Effector CD8-positive, alpha-beta T cell (primary cell): ENCODE measurements at places on chromosomes 2 and 18.

GRCh38 chr18:10249801-10250200 is 204.6 kb upstream of the APCDD1 start:
- DNase-seq = no peak

DNA sequence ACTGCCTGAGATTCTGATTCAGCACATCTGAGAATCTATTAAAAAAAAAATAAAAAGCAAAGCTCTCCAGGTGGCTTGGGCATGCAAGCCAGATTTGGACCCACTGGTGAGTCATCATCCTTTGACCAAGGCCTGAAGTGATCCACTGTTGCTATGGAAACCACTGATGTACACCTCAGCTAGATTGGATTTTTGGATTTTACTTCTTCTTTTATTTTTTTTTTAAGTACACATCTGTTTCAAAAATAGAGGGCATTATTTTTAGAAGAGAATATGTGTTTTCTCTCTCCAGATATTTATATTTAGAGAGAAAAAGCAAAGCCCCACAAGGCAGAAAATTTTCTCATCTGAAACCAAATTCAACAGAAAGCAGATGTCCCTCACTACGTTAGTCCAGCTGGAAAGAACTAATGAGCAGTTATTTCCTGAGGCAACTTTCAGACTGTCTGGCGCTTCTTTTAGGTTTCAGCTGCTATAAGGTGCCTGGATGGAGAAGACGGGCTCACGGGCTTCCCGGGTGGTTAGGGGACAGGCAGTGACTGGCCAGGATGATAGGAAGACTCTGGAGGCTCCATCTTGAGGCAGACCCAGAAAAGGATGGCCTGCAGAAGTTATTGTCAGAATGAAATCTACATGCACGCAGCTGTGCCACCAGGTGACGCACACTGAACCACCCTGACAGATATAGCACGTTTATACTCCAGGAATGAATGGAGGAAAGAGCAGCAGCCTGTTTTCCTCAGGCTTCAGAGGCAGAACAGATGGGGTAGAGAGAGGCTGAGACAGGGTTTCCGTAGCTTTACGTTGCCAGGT is 50.5 kb downstream of the MRPL35 start:
- DNase-seq = no peak

DNA sequence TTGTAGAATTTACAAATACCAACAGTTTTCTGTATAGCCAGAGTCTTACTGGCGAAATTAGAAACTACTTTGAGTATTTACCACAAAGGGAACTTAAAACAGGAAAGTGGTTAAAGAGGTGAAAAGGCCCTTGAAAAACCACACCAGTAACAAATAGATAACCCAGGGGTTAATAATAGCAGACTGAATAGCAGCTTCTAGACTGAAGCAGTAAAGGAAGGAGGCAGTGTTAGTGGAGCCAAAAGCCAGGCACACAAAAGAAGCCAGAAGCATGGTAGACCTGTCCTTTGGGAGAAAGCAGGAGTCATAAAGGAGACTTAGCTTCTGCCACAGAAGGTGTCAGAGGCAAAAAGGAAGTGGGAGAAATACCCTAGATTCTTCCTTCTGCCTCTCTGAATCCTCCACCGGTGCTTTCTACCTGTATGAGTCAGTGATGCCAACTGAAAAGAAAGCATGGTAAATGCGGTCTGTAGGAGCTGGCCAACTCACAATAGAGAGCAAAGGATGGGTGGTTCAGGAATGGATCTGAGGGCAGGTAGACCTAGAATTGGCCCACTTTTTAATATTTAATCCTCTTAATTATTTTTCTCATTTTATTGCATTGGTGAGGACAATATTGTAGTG is 97.3 kb downstream of the ARL6IP6 start:
- no peak for DNase-seq

DNA sequence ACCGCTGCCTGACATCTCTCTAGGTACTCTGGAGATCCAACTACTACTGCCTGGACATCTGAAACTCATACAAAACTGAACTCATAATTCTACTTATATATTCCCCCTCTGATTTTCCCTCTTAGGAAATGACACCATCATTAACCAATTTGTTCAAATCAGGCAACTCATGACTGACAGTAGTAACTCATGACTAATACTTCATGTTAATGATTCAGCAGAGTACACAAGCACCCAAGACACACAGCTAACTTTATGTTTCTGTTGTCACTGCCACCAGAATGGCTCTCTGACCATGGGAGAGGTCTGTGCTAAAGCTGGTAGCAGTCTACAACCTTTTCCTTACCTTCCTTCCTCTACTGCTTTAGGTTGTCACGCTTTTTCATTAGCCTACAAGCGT is 91.1 kb downstream of the ITSN2 start:
- no peak for DNase-seq

GRCh38 chr2:194696690-194697089 is 960.3 kb upstream of the SLC39A10 start:
- DNase-seq = no peak

GRCh38 chr2:197238043-197238365 is 72.6 kb downstream of the ANKRD44 start:
- DNase-seq = no peak

- DNase-seq = no peak
These were observed 259.8 kb upstream of the ATP5MC3 start for GRCh38 chr2:175441181-175441761.

DNA sequence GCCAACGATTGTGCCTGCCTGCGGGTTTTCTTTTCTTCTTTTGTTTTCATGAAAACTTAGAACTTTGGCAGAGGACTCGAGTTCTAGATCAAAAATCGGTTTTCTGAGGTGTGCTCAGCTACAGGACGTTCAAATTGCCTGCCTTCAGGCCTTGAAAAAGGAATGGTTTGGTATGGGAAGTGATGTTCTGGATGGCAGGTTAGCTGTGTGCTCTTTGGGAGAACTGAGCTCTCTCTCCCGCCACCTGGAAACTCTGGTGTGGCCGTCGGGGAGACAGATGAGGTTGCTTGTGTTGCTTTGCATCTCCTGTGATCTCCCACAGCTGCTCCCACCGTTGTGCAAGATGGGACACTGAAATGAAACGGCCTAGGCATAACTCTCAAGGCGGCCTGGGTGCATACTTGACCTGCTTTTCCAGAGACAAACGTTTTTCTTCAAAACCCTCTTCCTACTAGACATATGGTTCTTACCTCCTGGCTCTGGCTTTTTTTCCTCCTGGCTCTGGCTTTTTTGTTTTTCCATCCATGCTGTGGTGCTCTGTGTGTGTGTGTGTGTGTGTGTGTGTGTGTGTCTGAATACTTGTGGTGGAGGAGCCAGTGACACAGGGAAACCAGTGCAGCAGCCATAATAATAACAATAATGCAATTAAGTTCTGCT is 2.0 kb downstream of the FMNL2 start:
- no peak for DNase-seq

DNA sequence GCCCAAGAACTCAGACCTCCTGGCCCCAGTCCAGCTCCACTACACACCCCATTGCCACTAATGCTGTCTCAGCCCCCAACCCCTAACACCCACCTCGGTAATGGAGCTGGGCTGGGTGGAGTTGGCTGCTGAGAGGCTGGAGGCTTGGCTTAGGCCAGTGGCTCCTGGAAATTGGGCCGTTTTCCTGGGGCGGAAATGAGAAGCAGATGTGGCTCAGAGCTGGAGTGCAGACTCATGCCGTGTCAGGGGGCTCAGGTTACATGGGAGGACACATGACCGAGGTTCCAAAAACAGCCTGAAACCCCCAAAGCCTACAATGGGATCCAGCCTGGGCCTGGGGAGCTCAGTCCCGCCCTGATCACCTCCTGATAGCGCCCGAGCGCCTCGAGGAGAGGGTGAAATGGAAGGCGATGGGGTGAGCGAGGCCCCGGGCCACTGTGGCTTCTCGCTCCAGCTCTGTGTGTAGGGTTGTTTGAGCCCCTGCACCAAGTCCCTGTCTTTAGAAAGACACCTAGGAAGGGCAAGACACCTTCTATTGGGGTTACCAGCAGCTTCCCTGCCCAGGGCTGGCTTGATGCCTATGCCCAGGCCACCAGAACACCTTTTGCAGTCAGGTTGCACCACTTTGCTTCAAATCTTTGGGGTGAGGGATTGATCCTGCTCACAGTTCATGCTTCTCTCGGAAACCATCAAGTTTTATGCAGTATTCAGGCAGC is 175.7 kb upstream of the HAAO start:
- DNase-seq = no peak

- DNase-seq = no peak
These were observed 58.8 kb upstream of the TANK start for GRCh38 chr2:161101406-161101805.

DNA sequence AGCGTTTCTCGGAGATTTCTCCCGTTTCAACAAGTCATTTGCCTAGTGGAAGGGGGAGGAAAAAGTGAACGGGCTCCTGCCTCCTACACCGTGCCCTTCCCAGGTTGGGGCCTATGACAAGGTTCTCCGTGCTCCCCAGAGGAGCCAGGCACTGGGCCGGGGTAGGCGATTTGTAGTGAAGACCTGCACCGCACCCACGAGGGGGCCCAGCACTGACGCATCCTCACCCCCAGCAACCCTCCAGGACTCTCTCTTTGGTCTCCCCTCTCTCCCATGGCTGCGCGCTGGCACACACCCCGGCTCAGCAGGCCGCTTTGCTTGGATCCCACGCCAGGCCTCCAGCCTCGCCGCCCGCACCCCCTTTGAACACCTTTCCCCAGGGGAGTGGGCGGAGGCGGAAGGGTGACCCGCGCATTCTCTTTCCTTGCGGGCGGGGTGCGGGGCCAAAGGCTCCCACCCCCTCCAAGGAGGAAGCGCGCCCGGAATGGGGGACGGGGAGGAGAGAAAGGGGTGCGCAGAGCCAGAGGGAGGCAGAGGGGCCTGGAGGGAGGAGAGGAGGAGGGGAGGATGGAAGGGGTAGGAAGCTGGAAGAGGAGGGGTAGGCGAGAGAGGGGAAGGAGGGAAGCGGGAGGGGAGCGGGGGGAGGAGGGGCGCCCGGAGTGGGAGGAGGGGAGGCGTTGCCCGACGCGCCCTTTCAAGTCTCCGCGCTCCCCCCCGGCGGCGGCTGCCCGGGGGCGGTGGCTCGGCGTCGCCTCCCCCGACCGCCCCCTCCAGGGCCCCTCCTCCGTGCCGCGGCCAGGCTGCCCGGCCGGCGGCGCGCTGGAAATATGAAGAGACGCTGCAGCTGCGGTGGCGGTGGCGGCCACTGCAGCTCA is at the start of gene APCDD1:
TSS of gene APCDD1 (plus strand) at position 830 of the 875 bp plus-strand sequence. CDS start 347 bp downstream, outside the sequence.
- DNase-seq = no peak

DNA sequence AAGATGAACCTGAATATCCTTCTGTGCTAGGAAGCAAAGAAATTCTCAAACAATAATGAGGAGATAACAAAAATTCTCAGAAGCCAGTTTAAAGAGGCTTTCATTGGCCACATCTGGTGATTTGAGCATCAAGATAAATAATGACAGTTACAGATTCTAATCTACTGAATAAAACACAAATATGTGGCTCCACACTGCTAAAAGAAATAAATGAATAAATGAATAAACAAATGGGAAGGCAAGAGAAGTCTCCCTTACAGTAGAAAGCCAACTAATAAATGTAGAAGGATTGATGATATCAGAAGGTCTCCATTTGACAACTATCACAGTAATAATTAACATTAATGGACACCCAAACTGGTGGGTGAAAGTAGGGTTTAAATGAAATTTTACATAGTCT is 54.6 kb upstream of the ADAM23 start:
- DNase-seq = no peak

- no peak for DNase-seq
These were observed 119.7 kb upstream of the CRIM1 start for GRCh38 chr2:36235882-36236281.
